ENCODE measurements at places on chromosomes 16 and 17. TPM values are rescaled to one million over a fixed set of nuclear protein-coding genes. Genes with fewer than 3 reads are reported as not detected.

LPCAT2 gene
- total RNA-seq, result 0.30 TPM

CFAP20 gene
- total RNA-seq, result 38.5 TPM

FLOT2 gene
- total RNA-seq, result 216 TPM

JUP gene
- 12.8 TPM for total RNA-seq

SPAG7 gene
- total RNA-seq, result 51.9 TPM

TMEM238L gene
- total RNA-seq, result not detected

SSTR5 gene
- total RNA-seq, result not detected

SCPEP1 gene
- total RNA-seq, result 15.8 TPM

KIF2B gene
- total RNA-seq, result not detected

SPATA2L gene
- 7.6 TPM for total RNA-seq

DNA sequence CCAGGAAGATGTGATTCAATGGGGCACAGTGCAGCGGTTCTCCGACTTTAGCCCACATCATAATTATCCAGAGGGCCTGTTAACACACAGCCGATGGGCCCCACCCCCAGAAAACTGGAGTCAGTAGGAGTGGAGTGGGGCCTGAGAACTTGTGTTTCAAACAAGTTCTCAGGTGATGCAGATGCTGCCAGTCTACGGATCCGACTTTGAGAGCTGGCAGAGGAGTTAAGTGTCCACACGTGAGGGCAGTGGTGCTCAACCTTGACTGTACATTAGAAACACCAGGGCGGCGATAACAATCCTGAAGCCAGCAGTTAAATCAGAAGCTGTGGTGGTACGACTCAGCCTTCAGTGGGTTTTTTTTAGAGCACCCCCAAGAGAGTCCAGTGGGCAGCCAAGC lies 75.0 kb downstream of the GPRC5B start:
- no peak for DNase-seq

DNA sequence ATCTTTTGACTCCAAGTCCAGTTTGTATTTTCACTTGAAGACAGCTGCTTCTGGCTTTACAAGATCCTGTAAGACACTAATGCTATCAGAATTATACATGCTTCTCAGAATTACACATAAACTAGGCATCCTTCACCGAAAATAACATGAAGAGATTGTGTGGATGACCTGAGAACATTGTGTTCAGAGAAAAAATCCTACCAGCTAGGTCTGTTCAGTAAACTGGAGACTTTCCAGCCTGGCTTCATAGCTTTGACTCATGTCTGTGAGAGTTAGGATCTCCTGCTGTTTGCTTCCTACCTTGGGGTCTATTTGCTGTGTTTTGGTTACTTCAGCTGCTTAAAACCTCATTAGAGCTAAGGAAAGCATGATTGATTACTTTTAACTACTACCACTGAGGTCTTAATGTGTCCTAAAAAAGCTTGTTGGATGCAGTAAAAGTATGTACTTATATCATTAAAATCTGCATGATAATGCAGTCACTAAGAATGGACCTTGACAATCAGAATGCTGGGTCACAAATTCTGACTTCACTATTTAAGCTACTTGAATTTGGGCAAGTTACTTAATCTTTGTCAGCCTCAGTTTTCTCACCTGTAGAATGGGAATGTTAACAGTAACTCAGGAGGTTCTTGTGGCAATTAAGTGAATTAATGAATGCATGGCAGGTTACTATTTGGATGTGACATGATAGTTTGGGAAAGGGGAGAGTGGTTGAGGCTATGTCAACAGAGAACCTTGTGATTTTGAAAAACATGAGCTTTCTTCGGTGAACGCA lies 8.0 kb upstream of the MYH13 start:
- DNase-seq, result no peak

GRCh38 chr16:65227150-65227835 lies 105.4 kb upstream of the CDH11 start:
- DNase-seq, result no peak

GRCh38 chr16:53805752-53806151 lies 101.8 kb downstream of the FTO start:
- DNase-seq, result no peak

DNA sequence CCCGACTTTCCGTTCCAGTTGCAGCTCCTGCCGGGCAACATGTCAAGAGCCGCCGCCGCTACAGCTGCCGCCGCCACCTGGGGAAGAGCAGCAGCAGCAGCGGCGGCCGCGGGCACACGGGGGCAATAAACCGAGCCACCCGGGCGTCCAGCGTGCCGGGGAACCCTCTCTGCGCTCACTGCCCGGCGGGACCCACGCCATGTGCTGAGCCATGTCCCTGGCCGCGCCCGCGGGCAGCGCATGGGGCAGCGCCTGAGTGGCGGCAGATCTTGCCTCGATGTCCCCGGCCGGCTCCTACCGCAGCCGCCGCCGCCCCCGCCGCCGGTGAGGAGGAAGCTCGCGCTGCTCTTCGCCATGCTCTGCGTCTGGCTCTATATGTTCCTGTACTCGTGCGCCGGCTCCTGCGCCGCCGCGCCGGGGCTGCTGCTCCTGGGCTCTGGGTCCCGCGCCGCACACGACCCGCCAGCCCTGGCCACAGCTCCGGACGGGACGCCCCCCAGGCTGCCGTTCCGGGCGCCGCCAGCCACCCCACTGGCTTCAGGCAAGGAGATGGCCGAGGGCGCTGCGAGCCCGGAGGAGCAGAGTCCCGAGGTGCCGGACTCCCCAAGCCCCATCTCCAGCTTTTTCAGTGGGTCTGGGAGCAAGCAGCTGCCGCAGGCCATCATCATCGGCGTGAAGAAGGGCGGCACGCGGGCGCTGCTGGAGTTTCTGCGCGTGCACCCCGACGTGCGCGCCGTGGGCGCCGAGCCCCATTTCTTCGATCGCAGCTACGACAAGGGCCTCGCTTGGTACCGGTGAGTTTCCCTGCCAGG lies 604 bp downstream of the HS3ST3B1 start:
- peak; percentile 71 for DNase-seq

DNA sequence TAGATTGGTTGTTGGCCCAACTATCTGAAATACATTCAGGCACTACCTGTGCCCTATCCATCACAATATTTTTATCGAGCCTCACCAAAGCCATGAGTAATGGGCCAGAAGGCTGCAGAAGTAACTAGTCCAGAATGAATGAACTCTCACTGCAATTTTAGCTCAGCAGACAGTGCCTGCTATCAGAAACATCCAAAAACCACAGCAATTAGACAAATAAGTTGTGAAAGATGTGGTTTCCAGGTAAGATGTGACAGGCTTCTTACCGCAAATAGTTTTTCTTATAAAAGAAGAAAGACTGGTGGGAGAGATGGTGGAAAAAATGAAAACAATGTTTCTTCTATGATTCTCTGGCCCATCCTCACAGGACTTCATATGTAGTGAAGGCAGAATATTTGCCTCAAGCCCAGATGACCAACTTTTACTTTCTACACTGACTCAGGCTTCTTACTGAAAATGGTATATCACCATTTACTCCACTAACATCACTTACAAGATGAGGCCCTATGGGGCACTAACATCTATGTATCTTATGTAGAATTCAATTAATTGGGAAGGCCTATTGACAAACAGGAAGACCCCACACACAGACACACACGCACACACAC lies 9.8 kb upstream of the RFFL start:
- no peak for DNase-seq

- no peak for DNase-seq
These were observed 34.0 kb downstream of the UBE2G1 start for GRCh38 chr17:4332296-4332970.

DNA sequence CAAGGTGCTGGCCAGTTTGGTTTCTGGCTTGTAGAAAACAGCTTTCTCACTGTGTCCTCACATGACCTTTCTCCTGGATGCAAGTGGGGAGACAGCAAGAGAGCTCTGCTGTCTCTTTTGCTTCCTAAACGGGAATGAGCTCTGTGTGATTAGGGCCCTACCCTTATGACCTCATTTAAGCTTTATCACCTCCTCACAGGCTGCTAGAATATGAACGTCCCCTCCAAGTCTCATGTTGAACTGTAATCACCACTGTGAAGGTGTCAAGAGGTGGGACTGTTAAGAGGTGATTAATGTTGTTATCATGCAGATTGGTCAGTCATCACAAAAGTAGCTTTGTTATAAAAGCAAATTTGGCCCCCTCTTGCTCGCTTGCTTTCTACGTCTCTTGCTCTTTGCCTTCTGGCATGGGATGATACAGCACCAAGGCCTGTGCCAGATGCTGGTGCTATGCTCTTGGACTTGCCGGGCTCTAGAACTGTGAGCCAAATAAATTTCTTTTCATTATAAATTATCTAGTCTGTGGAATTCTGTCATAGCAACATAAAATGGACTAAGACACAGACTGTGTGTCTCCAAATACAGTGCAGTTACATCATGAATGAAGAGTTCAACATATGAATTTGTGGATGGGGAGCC lies 14.8 kb upstream of the POLR3E start:
- no peak for DNase-seq

- DNase-seq, result no peak
These were observed 75.2 kb upstream of the METTL9 start for GRCh38 chr16:21524068-21524751.

DNA sequence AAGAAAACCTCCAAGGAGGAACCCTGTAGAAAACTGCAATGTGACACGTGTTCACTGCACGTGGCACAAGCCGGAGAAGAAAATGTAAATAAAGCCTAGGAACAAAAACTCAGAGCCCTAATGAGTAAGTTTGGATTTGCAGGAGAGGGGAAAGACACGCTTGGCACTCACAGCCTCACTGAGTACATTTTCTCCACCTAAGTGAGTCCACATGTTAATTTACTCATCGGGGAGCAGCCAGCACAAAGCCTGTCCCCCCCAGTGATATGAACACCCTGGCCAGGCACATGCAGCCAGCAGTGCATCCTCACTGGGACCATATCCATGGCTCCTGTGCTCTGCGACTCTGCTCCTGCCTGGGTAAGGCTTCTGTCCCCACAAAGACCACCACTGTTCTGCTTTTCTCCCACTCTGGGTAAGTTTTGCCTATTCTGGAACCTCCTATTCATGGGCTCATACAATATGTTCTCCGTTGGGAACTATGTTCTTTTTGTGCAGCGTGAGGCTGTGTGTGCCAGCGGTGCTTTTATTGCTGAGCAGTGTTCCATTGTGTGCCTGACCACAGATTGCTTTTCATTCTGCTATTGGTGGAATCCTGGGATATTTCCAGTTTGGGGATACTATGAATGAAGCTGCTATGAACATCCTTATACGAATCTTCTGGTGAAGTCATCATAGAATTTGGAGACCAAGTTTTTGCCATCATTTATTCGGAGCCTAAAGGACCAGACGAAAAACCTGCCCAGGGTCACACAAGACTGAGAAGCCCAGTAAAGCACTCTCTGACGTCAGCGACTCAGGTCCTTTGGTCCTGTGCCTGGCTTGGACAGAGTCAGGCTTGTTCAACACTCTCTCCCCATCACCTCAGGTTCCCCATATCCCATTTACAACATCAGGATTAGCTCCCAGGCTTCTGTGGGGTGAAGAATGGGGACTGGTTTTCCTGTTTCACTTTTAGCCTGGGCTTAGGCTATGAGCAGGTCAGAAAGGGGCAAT lies 53.3 kb downstream of the RNF112 start:
- DNase-seq, result no peak

GRCh38 chr17:80706463-80706867 lies 161.8 kb downstream of the RPTOR start:
- no peak for DNase-seq

GRCh38 chr16:75402821-75403475 lies 30.4 kb downstream of the CFDP1 start:
- no peak for DNase-seq

DNA sequence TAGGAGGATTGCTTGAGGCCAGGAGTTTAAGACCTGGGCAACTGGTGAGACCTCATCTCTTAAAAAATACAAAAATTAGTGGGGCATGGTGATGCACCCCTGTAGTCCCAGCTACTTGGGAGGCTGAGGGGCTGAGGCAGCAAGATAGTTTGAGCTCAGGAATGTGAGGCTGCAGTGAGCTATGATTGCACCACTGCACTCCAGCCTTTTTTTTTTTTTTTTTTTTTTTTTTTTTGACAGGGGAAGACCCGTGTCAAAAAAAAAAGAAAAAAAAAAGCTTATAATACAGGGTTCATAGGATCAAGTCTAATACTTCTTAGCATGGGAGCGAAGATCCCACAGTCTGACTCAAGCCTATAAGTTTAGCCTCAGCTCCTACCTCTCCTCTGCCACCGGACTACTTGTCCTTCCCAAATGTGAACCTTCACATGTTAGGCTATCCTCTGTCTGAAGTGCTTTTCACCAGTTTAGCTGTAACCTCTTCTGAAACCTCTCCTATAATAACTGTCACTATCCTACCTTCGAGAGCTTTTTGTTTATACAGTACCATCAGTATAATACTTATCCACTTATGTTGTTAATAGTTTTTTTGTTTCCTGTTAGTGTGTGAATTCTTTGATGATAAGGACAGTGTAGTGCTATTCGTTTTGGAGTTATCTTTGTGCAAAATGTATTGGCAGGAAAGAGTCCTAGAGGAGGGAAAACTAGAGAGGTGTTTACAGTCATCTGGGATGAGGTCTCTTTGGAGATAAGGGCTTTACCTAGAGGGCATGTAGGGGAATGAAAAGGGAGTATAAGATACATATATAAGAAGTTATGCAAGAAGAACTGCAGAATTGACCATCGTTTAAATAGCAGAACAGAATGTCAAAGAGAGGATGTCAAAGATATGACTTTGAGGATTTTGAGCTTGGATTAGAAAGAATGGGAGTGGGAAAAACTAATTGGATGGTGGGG lies 15.5 kb downstream of the CPD start:
- no peak for DNase-seq

DNA sequence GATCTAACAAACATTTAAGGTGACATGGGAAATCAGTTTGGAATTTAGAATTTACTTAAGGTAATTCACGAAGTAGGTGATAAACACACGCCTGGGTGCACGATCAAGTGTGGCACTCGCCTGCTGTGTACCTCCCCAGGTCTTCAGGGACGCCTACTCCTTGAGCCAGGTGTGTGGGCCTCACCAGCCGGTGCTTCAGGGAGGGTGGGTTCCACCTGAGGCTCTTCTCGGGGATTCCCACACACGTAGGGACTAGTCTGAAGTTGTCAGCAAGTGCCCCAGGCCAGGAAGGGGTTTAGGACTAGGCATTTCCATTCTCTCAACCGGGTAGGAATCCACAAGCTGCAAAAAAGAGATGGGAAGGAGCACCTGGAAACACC lies 9.8 kb upstream of the NAT9 start:
- DNase-seq, result no peak

DNA sequence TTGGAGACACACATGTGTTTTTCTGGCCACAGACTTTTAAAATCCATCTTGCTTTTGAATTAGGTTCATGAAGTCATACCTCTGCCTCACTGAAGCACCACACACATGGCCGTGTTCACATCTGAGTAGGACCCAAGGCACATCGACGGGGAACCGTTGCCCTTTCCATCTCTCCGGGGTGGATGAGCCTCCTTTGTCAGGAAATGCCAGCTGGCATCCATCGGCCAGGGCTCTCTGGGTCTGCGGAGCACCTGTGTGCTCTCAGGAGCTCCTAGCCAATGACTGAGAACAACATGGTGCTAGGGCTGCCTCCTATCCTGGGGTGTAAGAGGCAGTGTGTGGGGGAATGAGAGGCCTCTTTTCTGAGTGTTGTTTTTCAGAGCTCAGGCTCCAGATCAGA lies 24.5 kb upstream of the NKD1 start:
- DNase-seq, result no peak

DNA sequence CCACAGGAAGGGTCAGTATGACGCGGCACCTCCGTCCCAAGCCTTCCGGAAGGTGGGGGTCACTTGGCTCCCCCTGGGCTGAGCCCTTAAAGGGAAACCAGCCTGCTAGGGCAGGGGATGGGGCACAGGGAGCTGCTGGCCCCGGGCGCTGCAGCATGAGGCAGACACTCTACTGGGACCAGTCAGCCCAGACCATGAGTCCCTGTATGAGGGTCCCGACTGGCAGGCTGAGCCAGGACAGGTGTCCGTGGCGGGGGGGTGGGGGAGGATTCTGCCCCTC lies 43.4 kb upstream of the ZC3H18 start:
- no peak for DNase-seq

Measured in activated naive CD8-positive, alpha-beta T cell treated with anti-CD3 and anti-CD28 coated beads, Interleukin-2, amount 10 ng/mL, durations not matched to agents 7 days and 5 days (primary cell).